ENCODE measurements at places on chromosomes 5 and 9.

DNA sequence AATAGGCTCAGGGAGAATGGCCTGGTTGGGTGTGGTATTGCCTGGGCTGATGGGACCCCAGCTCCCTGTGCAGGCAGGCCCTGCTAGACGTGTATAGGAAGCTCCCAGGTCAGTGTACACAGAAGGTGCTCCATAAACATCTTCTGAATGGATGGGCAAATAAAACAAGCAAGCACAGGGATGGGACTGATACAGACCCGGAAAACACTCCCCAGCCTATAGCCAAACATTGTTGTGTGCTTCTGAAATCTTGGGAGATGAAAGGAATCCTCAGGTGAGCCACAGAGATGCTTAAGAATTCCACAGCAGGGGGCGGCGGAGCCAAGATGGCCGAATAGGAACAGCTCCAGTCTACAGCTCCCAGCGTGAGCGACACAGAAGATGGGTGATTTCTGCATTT is 151.8 kb downstream of the ENTREP1 start:
- no peaks in the 10 kb centered on the region for H3K27me3 ChIP-seq
- DNase-seq, result peak; percentile 22
- H3K4me3 ChIP-seq, result no peak overlapping the region
- no peak overlapping the region for H3K27ac ChIP-seq
- H3K4me1 ChIP-seq, result peaks cover 14% of the 10 kb centered on the region
- H3K36me3 ChIP-seq, result no peaks in the 10 kb centered on the region

DNA sequence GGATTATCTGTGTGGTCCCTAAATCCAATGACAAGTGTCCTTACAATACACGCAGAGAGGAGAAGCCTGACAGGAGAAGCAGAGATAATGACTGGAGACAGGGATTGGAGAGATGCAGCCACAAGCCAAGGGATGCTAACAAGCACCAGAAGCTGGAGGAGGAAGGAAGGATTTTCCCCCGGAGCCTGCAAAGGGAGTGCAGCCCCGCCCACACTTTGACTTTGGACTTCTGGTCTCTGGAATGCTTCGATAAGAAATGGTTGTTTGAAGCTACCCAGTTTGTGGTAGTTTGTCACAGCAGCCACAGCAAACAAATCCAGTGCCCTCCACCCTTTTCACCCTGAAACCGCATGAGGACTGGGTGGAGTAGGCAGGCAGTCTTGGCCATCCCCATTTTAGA is 77.2 kb upstream of the BOD1 start:
- peaks cover 6% of the 10 kb centered on the region for H3K4me1 ChIP-seq
- H3K4me3 ChIP-seq, result no peak overlapping the region
- DNase-seq, result no peak
- H3K36me3 ChIP-seq, result no peaks in the 10 kb centered on the region
- no peaks in the 10 kb centered on the region for H3K27me3 ChIP-seq

DNA sequence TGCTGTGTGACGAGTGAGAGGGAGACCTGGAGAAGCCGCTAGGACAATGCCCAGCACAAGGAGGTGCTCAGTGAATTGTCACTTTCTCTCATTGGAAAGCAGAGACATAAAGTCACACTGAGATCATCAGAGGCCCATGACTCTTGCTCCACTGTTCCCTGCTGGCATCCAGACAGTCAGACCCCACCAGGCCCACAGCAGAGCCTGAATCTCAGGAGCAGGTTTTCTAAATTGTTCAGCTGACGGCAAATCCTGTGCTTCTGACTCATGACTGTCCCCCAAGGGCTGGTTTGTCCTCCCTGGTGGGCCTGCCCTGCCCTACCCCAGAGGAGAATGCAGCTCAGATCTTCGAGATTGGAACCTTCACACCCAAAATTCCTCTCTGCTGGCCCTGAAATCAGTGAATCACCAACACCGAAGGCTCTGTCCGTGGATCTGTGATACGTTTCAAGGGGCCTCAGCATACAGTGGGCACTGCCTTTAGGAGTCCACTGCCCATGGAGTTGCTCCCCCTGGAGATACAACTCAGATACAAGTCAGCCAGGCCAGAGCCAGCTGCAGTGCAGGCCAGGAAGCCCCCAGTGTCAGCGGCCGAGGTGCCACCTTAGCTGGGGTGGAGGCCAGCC is 2.7 kb downstream of the PTGES start:
- no peak for DNase-seq
- H3K36me3 ChIP-seq, result no peaks in the 10 kb centered on the region
- no peaks in the 10 kb centered on the region for H3K27me3 ChIP-seq
- no peak overlapping the region for H3K4me3 ChIP-seq

- no peaks in the 10 kb centered on the region for H3K27me3 ChIP-seq
- H3K4me3 ChIP-seq, result no peak overlapping the region
- H3K4me1 ChIP-seq, result no peaks in the 10 kb centered on the region
- DNase-seq, result no peak
- no peak overlapping the region for H3K27ac ChIP-seq
Observed at GRCh38 chr5:32339878-32340277, 27.1 kb upstream of the MTMR12 start.

- H3K4me1 ChIP-seq, result no peaks in the 10 kb centered on the region
- H3K4me3 ChIP-seq, result no peak overlapping the region
- no peaks in the 10 kb centered on the region for H3K36me3 ChIP-seq
- H3K27me3 ChIP-seq, result no peaks in the 10 kb centered on the region
Observed at GRCh38 chr9:18297056-18297841, 176.7 kb upstream of the ADAMTSL1 start.

- H3K4me3 ChIP-seq, result no peak overlapping the region
- no peak for DNase-seq
- H3K4me1 ChIP-seq, result no peaks in the 10 kb centered on the region
- no peak overlapping the region for H3K27ac ChIP-seq
- no peaks in the 10 kb centered on the region for H3K27me3 ChIP-seq
- no peaks in the 10 kb centered on the region for H3K36me3 ChIP-seq
Observed at GRCh38 chr5:177335701-177336065, 15.8 kb downstream of the LMAN2 start.

DNA sequence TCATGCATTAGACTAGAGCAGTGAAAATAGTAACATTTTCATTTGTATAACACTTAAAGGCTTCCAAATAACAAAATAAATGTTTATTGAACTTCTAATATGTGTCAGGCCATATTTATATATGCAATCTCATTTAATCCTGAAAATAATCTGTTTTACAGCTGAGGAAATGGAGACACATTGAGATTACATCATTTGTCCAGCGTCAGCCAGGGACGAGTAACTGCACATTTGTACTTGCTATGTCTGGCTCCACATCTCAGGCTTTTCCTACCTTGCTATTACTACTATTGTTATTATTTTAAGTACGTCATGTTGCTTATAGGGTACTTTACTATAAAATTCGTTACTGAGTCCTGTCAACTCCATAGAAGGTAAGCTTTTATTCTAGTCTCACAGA is 3.8 kb upstream of the C9 start:
- H3K27ac ChIP-seq, result no peak overlapping the region
- no peaks in the 10 kb centered on the region for H3K27me3 ChIP-seq
- H3K36me3 ChIP-seq, result no peaks in the 10 kb centered on the region
- no peak overlapping the region for H3K4me3 ChIP-seq
- no peaks in the 10 kb centered on the region for H3K4me1 ChIP-seq

DNA sequence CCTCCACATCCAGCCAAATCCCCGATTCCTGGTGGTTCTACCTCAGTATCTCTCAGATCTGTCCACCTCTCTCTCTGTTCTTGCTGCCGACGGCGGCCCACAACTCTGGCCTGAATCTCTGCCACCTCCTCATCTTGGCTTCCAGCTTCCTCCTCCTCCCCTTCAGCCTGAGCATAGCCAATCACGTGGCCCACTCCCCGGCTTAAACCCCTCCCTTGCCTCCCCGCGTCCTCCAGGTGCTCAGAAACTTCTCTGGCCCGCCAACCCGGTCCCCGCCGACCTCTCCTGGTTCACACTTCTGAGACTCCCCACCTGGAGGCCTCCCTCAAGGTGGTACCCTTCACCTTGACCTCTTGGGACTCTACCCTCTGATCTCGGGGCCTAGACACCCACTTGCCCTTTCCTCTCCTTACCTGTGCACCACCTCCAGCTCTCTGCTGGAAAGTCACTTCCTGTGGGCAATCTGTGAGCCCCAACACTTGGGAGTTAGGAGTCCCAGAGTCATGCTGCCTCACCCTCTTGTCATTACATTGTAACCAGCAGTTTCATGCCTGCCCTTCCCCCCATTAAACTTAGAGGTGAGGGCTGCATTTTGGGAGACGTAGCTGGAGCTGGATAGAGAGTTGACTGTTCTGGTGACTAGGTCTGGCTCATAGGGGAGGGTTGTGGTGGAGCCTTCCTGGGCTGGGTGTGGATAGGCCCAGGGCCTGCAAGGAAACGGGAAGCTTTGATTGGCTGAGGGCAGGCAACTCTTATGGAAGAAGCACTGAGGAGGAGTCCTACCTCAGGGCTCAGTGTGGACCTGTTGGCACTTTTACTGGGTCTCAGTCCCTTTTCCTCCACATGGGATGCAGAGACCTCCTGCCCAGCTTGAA is 4.5 kb upstream of the SET start:
- peak overlapping the region; percentile 88 for H3K4me3 ChIP-seq
- H3K27ac ChIP-seq, result peak overlapping the region; percentile 86
- peaks cover 34% of the 10 kb centered on the region for H3K4me1 ChIP-seq
- DNase-seq, result peak; percentile 85

DNA sequence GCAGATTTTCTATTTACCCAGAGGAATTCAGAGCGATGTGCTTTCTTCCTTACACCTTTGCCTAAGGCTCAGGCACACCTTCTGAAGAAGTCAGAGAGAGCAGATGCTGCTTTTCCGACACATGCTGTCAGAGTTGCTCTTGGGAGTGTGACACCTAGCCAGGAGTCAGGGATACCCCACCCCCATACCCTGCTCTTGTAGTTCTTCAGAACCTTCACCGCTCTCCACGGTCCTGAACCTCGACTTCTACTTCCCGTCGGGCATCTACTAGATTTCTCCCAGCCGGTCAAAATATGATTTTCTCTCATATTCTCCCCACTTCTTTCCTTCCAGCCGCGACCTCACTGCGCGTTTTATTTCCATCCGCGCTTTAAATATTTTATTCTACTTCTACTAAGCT is 1.7 kb downstream of the GRIN3A start:
- H3K36me3 ChIP-seq, result no peaks in the 10 kb centered on the region
- H3K27me3 ChIP-seq, result peaks cover 100% of the 10 kb centered on the region
- peak; percentile 73 for DNase-seq
- H3K4me1 ChIP-seq, result peaks cover 12% of the 10 kb centered on the region

DNA sequence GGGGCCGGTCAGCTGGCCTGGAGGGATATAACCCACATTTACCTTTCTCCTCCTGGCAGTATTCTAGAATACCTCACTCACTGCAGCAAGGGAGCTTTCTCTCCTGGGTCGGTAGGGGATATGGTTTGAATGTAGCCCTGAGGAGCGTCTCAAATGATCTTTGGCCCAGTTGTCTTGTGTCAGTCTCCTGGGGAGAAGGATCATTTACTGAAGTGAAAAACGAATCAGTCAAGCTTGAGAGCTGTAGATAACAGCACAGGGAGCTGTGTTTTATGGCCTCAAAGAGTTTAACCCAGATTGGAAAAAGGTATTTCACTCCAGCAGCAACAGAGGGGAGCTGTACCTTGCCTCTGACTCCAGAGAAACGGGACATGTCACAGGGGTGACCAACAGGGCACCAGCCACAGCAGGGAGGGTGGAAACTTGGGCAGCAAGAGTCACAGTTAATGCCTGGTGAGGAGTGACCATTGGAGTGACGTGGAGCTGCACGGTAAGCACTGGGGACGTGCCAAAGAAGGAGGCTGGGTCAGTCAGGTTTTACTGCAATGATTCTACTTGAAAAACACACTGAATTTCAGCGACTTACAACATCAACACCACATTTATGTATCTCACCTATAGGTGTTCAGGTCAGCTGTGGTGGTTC is 29.8 kb upstream of the ZFR start:
- H3K4me3 ChIP-seq, result no peak overlapping the region
- H3K4me1 ChIP-seq, result peaks cover 7% of the 10 kb centered on the region
- no peaks in the 10 kb centered on the region for H3K27me3 ChIP-seq
- no peak overlapping the region for H3K27ac ChIP-seq
- H3K36me3 ChIP-seq, result no peaks in the 10 kb centered on the region
- no peak for DNase-seq

DNA sequence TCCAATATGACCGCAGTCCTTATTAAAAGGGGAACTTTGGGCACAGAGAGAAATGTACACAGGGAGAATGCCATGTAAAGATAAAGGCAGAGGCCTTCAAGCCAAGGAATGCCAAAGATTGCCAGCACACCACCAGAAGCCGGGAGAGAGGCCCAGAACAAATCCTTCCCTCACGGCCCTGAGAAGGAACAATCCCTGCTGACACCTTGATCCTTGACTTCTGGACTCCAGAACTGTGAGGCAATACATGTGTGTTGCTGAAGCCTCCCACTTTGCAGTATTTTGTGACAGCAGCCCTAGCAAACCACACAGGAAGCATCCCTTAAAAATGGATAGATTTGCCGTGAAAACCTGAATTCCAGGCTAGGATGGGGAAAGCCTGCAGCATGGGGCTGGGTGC is 80.0 kb downstream of the MAMDC2 start:
- no peak overlapping the region for H3K4me3 ChIP-seq
- H3K27ac ChIP-seq, result no peak overlapping the region
- no peaks in the 10 kb centered on the region for H3K27me3 ChIP-seq
- no peak for DNase-seq
- no peaks in the 10 kb centered on the region for H3K36me3 ChIP-seq
- H3K4me1 ChIP-seq, result no peaks in the 10 kb centered on the region

- H3K4me1 ChIP-seq, result peaks cover 9% of the 10 kb centered on the region
- H3K27me3 ChIP-seq, result no peaks in the 10 kb centered on the region
- no peak overlapping the region for H3K27ac ChIP-seq
- no peaks in the 10 kb centered on the region for H3K36me3 ChIP-seq
- no peak overlapping the region for H3K4me3 ChIP-seq
Observed at GRCh38 chr5:32315221-32316014, 2.7 kb upstream of the MTMR12 start.

DNA sequence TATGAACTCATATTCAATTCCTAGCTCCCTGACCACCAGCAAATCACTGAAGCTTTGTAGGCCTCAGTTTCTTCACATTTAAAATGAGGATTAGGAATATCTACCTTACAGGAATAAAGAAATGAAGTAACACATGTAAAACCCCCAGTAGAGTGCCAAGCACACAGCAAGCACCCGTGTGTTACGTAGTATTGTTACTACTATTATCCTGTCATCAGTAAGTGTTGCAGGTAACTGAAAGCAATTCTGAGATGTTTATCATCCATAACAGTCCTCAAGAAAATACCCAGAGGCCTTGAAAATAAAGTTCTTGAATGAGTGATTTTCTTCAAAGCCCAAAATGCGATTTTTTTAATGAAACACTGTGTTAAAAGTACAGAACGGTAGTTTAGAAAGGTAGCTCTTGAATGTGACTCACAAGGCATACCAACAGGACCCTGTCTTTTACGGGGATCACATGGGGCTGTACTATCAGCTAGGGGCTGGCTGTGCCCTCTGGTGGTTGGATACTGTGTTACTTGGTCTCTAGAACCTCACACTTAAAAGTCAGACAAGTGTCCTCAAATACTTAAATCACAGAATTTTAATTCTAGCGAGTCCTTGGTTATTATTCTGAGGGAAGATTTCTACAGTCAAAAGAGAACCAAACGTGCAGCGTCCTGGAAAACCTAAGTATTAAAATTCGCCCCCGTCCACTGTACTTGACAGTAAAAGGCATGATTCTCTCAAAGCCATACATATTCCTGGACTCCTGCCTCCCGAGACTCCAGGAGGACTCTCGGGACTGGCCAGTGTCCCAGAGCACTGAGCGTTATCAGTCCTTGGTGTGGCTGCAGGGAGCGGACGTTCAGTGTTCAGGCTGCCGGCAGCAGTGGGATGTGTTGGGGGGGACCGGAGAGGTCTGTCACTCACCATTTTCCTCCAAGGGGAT is 725 bp downstream of the NDUFB6 start:
- peak overlapping the region; percentile 98 for H3K4me3 ChIP-seq
- H3K36me3 ChIP-seq, result no peaks in the 10 kb centered on the region
- peak; percentile 85 for DNase-seq
